ENCODE measurements at places on chromosomes 7 and 10. TPM values are rescaled to one million over a fixed set of nuclear protein-coding genes. Genes with fewer than 3 reads are reported as not detected.

The SUGCT gene
- 0.98 TPM for total RNA-seq

The LYZL2 gene
- not detected for total RNA-seq

The SEPHS1 gene
- total RNA-seq: 31.7 TPM

The CCL24 gene
- total RNA-seq: not detected

The PLCE1 gene
- total RNA-seq: 6.6 TPM

The TUBAL3 gene
- not detected for total RNA-seq

The YAE1 gene
- 46.5 TPM for total RNA-seq

The PHKG1 gene
- 2.5 TPM for total RNA-seq

The ZNF138 gene
- 63.7 TPM for total RNA-seq

The STOX1 gene
- 6.4 TPM for total RNA-seq

The CRHR2 gene
- total RNA-seq: 0.98 TPM

The OR2A1 gene
- under 0.01 TPM for total RNA-seq

The CTAGE4 gene
- 0.25 TPM for total RNA-seq

The ADAMTS14 gene
- total RNA-seq: 0.74 TPM

The BTBD16 gene
- not detected for total RNA-seq

The ZNF467 gene
- total RNA-seq: 1.2 TPM

The HECTD2 gene
- 44.0 TPM for total RNA-seq

The ASB10 gene
- total RNA-seq: not detected

The IRF5 gene
- 1.5 TPM for total RNA-seq

The UCMA gene
- not detected for total RNA-seq

The PRLHR gene
- 2.0 TPM for total RNA-seq

The VENTX gene
- total RNA-seq: not detected

The NCF1 gene
- not detected for total RNA-seq

The LRRD1 gene
- total RNA-seq: 0.74 TPM

The GOT1 gene
- 14.5 TPM for total RNA-seq

The MXI1 gene
- 49.2 TPM for total RNA-seq

The ABCB4 gene
- total RNA-seq: 0.74 TPM

The SH2D4B gene
- total RNA-seq: 1.2 TPM

The FXYD4 gene
- not detected for total RNA-seq

The CLRN3 gene
- total RNA-seq: not detected

The NODAL gene
- 2.0 TPM for total RNA-seq

The SUPV3L1 gene
- total RNA-seq: 29.0 TPM

The CCDC172 gene
- not detected for total RNA-seq

The TAS2R16 gene
- not detected for total RNA-seq

The TMEM213 gene
- not detected for total RNA-seq

The PROSER2 gene
- 0.98 TPM for total RNA-seq

The FAM131B gene
- total RNA-seq: 79.7 TPM

The LIPJ gene
- total RNA-seq: 0.74 TPM

The CAV2 gene
- total RNA-seq: 19.2 TPM

The NFKB2 gene
- total RNA-seq: 1.5 TPM

The SERPINE1 gene
- total RNA-seq: 0.74 TPM

The FBXO24 gene
- not detected for total RNA-seq

The ZNRF2 gene
- 46.7 TPM for total RNA-seq

The CFAP46 gene
- 2.0 TPM for total RNA-seq

The TMEM270 gene
- total RNA-seq: not detected

The MYH16 gene
- total RNA-seq: not detected

The KLLN gene
- 0.49 TPM for total RNA-seq

The WEE2 gene
- total RNA-seq: 0.49 TPM

The SPDYE1 gene
- total RNA-seq: not detected

The RPEL1 gene
- total RNA-seq: not detected

The SPDYE3 gene
- not detected for total RNA-seq
